ENCODE measurements at places on chromosomes 13 and 19.

- DNase-seq = no peak
These were observed 25.4 kb downstream of the LYL1 start for GRCh38 chr19:13077240-13077639.

DNA sequence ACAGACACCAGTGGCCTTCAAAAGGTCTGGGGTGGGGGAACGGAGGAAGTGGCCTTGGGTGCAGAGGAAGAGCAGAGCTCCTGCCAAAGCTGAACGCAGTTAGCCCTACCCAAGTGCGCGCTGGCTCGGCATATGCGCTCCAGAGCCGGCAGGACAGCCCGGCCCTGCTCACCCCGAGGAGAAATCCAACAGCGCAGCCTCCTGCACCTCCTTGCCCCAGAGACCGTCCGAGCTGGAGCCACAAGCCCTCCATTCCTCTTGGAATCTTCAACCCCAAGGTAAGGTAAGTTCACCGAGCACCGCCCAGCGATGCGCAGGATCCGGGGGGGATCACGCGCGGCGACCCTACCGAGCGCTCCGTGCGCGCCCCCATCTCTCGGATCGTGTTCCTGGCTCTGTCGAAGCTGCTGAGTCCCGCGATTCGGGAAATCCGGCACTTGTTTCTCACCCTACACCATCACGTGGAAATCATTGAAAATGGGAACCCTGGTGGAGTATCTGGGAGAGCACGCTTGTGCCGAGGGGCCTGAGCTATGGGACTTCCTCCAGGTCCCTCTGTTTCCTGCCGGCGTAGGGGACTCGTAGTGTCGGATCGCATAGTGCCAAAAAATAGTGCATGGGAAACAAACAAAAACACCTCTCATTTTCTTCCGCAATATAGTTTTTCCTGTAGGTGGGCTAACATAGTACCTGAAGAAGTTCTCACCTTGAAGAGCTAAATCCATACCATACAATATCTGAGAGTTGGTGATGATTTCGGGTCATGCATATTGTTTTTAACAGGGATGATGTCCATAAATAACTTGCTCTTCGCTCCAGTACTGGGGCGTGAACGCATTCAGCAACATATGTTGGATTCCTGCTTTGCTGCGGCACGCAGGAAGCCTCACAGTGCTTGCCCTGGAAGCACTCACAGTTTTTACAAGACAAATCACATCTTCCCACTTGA, 9.3 kb downstream of the PDX1 start:
- no peak for DNase-seq

GRCh38 chr19:47994209-47994802, at the start of gene ELSPBP1:
Gene ELSPBP1, plus strand, starts transcription at chr19:47994632. Its CDS starts 14,036 bp downstream, at chr19:48008668.
- no peak for DNase-seq

- no peak for DNase-seq
These were observed 612.5 kb upstream of the ATXN8OS start for GRCh38 chr13:69495096-69495495.

GRCh38 chr13:114161644-114162532, 17.2 kb upstream of the CFAP97D2 start:
- DNase-seq = no peak

DNA sequence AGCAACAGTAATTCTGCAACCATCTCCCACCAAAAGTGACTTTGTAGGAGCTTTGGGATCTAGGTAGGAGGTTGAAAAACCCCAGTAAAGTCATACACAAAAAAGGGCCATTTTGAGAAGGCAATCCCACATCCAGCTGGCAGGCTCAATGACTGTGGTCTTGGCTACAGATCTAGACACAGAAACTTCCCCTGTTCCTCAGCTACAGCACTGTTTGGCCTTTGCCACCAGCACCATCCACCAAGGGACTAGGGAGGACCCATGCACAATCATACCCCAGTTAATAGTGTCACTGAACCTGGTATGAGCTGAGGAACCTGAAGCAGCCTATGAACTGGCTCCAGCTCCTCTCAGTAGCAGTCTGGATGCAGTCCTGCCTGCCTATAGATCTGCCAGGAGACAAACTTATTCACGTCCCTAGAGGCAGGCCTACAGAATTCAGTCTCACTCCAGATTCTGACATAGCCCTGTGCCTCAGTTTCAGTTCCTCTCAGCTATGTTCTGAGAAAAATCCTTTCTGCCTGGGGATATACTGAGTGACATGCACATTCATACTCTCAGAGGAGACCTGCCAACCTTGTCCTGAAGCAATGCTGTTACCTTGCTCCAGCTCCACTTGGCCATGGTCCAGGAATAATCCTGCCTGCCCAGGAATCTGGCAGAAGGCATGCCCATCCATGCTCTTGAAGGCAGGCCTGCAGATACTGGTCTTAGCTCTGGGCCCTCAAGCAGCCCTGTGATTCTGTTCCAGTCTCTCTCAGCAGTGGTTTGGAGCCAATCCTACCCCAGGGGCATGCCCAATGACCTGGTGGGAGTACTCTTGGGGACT, 2048.3 kb upstream of the PCDH20 start:
- no peak for DNase-seq

GRCh38 chr19:9962623-9963290, 26.4 kb upstream of the OLFM2 start:
- no peak for DNase-seq

All from NCI-H1417 treated with DMSO at 0.1 percent for 48 hours (cell line).